Stimulated activated CD4-positive, alpha-beta T cell treated with anti-CD3 and anti-CD28 coated beads, TNF-alpha, amount 100 ng/mL, for 1 hour (primary cell): ENCODE measurements at places on chromosomes 16 and 17.

GRCh38 chr16:88073201-88073721 is 122.0 kb downstream of the BANP start:
- DNase-seq = no peak

GRCh38 chr16:49503256-49504022 is 129.8 kb downstream of the C16orf78 start:
- no peak for DNase-seq

GRCh38 chr16:3767333-3767986 is 50.1 kb upstream of the TRAP1 start:
- DNase-seq = no peak

DNA sequence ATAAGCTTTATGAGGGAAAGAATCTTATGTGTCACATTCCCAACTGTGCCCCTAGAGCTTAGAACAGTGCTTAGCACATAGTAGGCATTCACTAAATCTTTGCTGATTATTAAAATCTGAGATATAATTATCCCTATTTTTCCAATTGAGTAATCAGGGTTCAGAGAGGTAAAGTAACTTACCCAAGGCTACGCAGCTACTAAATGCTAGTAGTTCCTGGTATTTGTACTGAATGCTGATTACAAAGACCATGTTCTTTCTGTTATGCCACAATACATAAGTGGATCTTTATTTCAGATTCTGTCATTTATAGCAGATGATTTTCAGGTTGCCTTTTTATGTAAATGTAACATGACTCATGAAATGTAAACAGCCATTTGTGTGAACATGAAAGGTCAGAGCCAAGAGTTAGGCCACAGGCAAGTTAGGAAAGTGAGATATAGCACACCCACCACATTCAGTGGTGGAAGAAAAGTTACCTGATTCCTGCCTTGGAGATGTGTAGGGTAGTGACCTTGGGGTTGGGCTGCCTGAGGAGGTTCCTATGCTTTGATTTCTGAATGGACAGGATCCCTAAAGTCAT is 77.2 kb downstream of the FTO start:
- no peak for DNase-seq

GRCh38 chr16:68062910-68063393 is 22.2 kb upstream of the NFATC3 start:
- no peak for DNase-seq

- no peak for DNase-seq
Measured at GRCh38 chr17:30476726-30477082, 504 bp upstream of the GOSR1 start.

GRCh38 chr16:50269061-50269705 is 2.8 kb downstream of the ADCY7 start:
- no peak for DNase-seq

DNA sequence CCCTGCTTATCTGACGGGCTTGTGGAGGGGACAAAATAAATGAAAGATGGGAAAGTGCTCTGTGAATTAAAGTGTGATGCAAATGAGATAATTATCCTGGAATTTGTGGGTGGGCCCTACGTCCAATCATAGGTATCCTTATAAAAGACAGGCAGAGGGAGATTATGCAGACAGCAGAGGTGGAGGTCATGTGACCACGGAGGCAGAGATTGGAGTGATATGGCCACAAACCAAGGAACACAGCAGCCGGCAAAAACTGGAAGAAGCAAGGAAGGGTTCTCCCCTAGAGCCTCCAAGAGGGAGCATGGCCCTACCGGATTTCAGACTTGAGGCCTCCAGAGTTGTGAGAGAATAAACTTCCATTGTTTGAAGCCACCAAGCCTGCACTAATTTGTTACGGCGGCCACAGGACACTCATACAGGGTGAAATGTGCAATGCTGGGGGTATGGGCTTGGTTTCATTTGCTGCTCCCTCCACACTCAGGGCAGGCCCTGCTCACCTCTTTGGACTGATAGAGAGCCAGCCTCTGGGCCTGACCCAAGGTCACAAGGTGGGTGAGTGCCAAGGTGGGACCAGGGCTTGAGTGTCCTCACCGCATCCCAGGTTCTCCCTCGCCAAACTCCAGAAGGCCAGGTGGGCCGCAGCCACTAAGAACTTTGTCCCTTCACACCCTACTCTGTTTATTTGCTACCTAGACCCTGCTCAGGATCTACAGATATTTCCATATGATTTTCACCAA is 149.6 kb upstream of the TNRC6C start:
- no peak for DNase-seq

GRCh38 chr16:86494039-86494564 is 16.2 kb upstream of the FOXF1 start:
- no peak for DNase-seq

DNA sequence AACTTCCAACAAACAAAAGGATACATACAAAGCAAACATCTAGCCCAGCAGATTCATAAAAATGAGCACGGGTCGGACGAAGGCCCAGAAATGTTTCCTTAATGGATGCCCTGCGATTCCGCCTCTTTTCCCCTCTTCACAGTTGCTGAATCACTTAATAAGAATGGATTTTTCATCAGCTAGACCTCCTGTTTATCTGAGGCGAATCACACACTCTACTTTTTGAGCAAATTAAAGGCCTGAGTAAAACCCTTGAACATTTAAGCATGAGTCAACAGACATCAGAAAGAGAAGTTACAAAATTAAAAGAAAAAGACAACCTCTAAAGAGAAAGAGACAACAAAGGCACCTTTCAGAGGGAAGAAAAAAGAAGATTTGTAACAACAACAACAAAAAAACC is 44.7 kb downstream of the HS3ST3A1 start:
- DNase-seq = no peak

- DNase-seq = no peak
Measured at GRCh38 chr16:8814095-8814806, 16.6 kb downstream of the PMM2 start.

- no peak for DNase-seq
Measured at GRCh38 chr17:76272541-76273444, 7.6 kb downstream of the UBALD2 start.

GRCh38 chr16:10239640-10240039 is 57.4 kb upstream of the GRIN2A start:
- no peak for DNase-seq

DNA sequence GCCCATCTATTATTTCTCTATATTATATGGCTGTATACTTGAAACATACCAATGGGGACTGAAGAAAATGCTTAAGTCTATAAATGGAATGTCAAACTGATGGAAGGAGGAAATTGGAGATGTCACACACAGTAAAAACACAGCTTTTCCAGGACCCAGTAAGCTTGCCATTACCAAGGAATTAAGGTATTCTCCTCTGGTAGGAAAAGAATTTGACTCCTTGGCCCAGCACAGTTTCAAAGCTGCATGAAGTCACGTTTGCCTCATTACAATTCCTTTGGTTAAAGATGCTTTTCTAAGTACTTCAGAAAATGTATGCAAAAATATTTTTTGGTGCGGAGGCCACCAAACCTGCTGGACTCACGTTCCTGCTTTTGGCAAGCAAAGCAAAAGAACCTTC is 48.5 kb downstream of the CDH13 start:
- DNase-seq = no peak

GRCh38 chr16:88437367-88437964 is 15.6 kb upstream of the ZFPM1 start:
- no peak for DNase-seq

DNA sequence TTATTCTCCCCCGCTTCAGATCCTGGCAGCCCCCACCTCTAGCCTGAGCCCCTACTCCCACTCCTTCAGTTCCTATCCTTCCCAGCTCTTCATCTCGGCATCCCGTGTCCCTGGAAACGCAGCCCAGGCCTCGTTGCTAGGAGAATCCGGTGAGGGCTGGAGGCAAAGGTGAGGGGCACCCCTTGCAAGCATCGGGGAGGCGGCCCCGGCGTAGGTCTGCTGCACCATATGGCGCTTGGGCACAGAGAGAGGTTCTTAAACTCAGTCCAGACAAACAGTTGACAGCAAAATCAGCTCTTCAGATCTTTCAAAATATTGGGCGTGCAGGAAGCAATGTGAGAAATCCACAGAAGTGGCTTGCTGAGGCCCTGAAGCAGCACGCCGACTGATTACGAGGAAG is 15.0 kb downstream of the SLC38A8 start:
- no peak for DNase-seq
